ENCODE measurements at places on chromosomes 7 and 10.

DNA sequence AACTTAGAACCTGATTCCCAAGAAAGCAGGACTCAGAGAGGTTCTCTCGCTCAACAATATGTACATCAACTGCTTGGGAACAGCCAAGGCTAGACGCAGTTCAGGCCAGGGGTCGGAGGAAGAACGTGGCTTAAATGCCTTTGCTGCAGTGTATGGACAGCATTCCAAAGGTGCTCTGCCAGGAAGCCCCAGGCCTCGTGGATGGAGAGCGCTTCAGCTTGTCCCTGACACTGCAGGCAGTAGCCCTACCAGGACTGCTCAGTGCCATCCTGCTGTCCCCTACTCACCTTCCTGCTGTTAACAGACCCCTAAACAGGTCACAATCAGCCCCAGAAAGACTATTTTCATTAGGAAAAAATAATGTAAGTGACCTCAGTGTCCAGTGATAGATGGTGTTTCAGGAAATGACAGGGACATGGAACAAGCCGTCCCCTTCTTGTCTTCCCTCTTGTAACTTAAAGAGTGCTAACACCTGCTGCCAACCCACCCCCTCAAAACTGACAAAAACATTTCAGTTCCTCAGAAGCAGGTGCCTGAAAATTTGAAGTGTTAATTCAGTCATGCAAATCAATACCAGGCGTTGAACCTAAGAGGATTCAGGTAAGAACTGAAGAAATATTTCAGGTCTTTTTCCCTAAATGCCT is 16.5 kb downstream of the CREB3L2 start:
- DNase-seq: no peak

DNA sequence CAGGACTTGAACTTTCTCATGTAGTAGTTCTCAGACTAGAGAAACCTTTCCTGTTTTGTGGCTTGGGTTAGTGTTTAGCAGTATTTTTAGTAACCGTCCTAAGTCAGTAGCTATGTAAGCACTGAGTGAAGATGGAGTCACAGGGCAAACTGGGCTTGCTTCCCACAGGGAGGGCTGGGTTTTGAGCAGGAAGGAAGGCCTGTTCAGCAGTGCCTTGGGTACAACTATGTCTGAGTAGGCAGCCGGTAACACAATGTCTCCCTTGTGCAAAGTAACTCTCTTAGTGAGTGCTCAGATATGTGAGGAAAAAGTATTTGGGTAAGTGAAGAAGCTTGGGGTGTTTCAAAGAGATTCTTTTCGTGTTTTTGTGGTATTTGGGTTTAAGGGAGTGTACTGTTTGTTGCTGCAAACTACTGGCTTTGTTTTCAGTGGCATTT is 96.4 kb downstream of the CCSER2 start:
- DNase-seq: no peak

GRCh38 chr7:17546592-17546991 is 248.1 kb downstream of the AHR start:
- DNase-seq: no peak

GRCh38 chr10:32788359-32788758 is 169.7 kb downstream of the ITGB1 start:
- DNase-seq: no peak

GRCh38 chr10:24494236-24494635 is 229.5 kb downstream of the ARHGAP21 start:
- no peak for DNase-seq

GRCh38 chr10:5550621-5551530 is 26.1 kb downstream of the CALML3 start:
- no peak for DNase-seq

GRCh38 chr10:14536241-14537213 is 205.8 kb upstream of the FRMD4A start:
- DNase-seq: no peak

GRCh38 chr10:24929904-24930303 is 22.5 kb downstream of the PRTFDC1 start:
- DNase-seq: no peak

DNA sequence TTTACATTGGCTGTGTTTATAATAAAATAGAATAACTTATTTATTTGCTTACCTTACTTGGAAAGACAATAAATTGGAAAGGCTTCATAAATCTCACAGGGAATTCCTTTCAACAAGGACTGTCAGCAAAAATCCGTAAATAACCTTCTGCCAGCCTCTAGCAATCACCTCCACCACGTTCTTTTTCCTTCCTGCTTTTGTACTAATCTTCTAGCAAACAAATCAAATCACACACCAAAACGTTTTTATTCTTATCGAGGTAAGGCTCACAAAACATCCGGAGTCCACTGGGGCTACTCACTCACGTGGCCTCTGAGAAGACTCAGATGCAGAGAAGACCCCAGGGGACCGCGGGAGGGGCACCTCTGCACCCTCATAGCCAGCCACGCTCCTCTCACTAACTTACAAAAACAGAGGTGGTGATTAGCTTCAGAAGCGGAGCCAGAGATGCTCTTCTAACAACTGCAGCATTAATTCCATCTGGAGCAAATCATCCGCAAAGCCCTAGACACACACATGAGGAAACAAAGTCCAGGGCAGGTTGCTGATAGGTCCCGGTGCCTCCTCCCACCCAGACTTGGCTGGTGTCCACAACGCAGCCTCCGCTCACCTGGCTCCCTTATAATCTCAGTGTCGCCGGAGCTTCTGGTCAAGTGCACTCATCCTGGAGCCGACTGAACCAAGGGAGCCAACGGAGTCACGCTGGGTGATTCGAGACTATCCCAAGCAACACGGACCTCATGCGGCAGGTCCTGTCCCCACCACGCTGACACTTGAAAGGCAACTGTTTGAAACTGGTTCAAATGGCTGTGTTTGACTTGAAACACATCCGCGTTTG is 22.5 kb downstream of the CTBP2 start:
- DNase-seq: no peak

GRCh38 chr7:55109404-55110167 is 90.8 kb downstream of the EGFR start:
- DNase-seq: no peak

DNA sequence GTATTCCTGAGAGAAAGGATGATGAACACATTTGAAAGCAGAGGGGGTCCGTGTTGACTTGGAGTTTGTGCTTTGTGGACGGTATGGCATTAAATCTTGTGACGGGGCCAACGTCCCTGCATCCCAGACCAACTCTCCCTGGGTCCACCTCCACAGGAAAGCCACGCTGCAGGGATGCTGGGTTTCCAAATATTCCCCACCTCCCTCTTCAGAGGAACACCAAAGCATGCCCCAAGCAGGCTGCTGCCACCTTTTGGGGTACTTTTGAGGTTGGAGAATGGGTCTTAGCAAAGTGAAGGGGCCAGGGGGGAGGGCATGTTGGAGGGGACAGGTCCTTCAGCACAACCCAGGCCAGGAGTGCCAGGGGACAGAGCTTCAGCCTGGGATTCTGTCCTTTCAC is 504.4 kb downstream of the TCERG1L start:
- no peak for DNase-seq

DNA sequence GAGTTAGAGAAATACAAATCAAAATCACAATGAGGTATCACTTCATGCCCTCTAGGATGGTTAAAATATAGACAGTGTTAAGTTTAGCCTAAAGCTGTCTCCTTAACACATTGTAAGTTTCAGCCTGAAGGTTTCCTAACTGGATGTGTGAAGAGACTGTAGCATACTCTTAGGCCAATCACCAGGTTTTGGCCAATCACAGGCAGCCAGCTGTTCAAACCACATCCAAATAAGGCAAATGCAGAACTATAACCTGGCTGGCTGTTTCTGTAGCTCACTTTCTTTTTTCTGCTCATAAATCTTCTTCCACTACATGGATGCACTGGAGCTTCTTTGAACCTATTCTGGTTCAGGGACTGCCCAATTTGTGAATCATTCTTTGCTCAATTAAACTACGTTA is 19.7 kb downstream of the ESYT2 start:
- DNase-seq: no peak

DNA sequence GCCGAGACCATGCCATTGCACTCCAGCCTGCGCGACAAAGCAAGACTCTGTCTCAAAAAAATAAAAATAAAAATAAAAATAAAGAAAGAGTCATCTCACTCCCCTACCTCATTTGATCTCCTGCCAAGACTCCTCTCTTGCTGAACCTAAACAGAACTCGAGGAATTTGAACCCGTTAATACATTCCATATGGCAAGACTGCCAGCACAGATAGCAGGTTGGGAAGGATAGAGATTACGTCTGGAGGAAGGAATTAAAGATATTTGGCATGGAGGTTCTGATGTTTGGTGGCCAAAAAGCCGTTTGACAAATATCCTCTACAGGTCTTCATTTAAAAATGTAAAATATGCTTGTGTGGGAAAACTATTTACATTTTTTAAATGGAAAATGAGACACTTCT is 549.6 kb downstream of the HTR7 start:
- DNase-seq: no peak

GRCh38 chr7:12923971-12924370 is 236.5 kb downstream of the ARL4A start:
- DNase-seq: no peak

- DNase-seq: no peak
Measured at GRCh38 chr7:100827330-100828226, at the start of gene EPHB4. Gene EPHB4 (minus strand): TSS chr7:100827523. CDS start chr7:100827030, 493 bp downstream.

DNA sequence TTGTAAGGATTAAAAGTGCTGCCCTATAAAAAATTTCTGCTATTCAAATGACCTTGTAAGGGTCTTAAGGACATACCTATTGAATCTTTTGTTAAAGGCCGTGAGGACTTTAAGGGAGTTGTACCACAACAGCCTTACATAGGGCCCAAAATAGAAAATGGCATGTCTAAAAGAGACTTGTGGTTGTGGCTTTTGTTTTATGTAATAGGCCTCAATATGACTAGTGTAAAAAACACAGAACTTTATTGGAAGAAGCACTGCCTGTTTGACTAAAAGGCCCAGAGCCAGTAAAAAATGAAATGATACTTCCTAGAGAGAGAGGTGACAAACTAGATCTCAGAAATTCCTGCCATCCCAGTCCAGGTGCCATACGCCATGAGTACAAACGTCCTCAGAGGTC is 286.6 kb downstream of the SEMA3D start:
- no peak for DNase-seq

- DNase-seq: no peak
Measured at GRCh38 chr10:60707841-60708240, 70.4 kb upstream of the CDK1 start.

GRCh38 chr7:29442146-29442545 is 121.5 kb upstream of the PRR15 start:
- DNase-seq: no peak

GRCh38 chr7:4288791-4289394 is 393.2 kb upstream of the FOXK1 start:
- DNase-seq: no peak

DNA sequence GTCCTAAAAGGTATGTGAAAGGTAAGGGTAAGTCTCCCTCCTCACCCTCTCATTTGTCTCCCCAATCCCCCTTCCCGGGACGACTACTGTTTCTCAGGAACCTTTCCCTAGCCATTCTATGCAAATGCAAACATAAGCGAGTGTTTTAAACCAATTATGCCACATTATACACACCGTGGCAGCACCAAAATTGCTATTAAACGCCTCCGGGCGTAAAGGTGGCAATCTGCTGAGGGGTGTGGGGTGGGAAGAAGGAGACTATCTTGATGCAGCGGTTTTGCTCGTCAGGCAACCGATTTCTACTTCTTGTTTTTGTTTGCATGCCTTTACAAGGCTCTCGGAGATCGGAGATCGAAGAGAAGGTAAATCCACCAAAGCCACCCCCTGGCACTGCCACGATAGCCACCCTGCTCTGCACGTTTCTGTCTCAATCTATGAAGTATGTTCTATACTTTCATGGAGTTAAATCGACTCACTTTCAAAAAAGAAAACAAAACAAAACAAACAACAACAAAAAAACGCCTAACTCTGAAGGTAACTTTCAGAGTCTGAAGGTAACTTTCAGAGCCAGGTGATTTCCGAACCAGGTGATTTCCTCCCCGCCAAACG is 46.0 kb upstream of the CDK1 start:
- no peak for DNase-seq

DNA sequence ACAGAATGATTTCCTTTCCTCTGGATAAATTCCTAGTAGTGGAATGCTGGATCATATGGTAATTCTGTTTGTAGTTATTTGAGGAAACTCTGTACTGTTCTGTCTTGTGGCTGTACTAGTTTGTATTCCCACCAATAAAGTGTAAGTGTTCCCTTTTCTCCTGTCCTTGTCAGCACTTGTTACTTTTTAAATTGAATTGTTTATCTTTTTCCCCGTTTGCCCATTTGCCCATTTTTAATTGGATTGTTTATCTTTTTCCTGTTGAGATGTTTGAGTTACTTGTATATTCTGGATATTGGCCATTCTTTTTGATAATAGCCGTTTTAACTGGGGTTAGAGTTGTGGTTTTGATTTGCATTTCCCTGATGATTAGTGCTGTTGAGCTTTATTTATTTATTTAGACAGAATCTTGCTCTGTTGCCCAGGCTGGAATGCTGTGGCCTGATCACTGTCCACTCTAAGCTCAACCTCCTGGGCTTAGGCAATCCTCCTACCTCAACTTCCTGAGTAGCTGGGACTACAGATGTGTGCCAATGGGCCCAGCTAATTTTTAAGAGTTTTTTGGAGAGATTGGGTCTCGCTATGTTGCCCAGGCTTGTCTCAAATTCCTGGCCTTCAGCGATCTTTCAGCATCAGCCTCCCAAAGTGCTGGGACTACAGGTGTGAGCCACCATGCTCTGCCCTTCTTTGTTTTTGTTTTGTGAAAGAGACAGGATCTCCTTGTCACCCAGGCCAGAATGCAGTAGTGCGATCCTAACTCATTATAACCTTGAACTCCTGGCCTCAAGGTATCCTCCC is 23.0 kb downstream of the BMPR1A start:
- DNase-seq: no peak

- no peak for DNase-seq
Measured at GRCh38 chr7:44275957-44276570, 49.3 kb downstream of the CAMK2B start.

DNA sequence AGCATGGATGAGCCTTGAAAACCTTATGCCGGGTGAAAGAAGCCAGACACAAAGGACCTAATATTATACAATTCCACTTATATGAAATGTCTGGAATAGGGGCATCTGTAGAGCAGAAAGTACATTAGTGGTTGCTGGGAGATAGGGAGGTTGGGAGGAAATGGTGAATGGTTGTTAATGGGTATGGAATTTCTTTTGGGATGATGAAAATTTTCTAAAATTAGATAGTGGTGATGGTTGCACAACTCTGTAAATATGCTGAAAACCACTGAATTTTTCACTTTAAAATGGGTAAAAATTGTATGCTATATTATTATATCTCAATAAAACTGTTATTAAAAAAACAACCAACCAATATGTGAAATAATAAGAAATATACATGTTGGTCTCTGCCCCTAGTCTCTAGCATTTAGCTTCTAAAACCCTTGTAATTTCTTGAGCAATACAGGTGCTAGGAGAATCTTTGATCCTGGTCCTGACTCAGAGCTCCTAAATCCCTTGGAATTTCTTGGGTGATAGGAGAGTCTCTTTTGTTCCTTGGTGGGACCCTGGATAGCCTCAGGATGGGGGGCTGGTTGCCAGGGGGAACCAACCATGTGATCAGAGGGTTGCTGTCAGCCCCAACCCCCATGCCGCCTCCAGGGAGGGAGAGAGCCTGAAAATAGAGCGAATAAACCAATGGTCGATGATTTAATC is 64.0 kb downstream of the TACR2 start:
- DNase-seq: no peak

Data from activated CD4-positive, CD25-positive, alpha-beta regulatory T cell treated with anti-CD3 and anti-CD28 coated beads, Interleukin-2, amount 50 U/mL, for 72 hours (primary cell).